ENCODE measurements at places on chromosomes 2 and 18. TPM values are rescaled to one million over a fixed set of nuclear protein-coding genes. Genes with fewer than 3 reads are reported as not detected.

Gene TUBB8B
- total RNA-seq, result 1.1 TPM

Gene DSG2
- total RNA-seq, result not detected

Gene KYNU
- total RNA-seq, result not detected

Gene TPGS2
- total RNA-seq, result 150 TPM

Gene GLI2
- 0.51 TPM for total RNA-seq

Gene IL1F10
- not detected for total RNA-seq

Gene EFHD1
- not detected for total RNA-seq

Gene CXCR1
- total RNA-seq, result not detected

Gene SCYGR4
- total RNA-seq, result not detected

Gene ING5
- total RNA-seq, result 24.5 TPM

Gene ABHD3
- 10.0 TPM for total RNA-seq

Gene APOB
- 0.25 TPM for total RNA-seq

Gene PSD4
- total RNA-seq, result 0.24 TPM

Gene ASB18
- total RNA-seq, result not detected

Gene DUSP19
- total RNA-seq, result 1.9 TPM

Gene SLC16A14
- total RNA-seq, result 0.22 TPM

Gene LYG1
- 0.35 TPM for total RNA-seq

Gene ACYP2
- total RNA-seq, result 7.9 TPM

Gene EFR3B
- total RNA-seq, result 0.77 TPM

Gene GKN2
- not detected for total RNA-seq

Gene NGEF
- total RNA-seq, result 0.22 TPM

Gene PCARE
- not detected for total RNA-seq

Gene ATP5F1A
- total RNA-seq, result 405 TPM

All from endothelial cell of umbilical vein (primary cell).